ENCODE measurements at places on chromosomes 1 and 21.

- DNase-seq, result no peak
Observed at GRCh38 chr1:43605766-43606165, 44.2 kb upstream of the KDM4A start.

DNA sequence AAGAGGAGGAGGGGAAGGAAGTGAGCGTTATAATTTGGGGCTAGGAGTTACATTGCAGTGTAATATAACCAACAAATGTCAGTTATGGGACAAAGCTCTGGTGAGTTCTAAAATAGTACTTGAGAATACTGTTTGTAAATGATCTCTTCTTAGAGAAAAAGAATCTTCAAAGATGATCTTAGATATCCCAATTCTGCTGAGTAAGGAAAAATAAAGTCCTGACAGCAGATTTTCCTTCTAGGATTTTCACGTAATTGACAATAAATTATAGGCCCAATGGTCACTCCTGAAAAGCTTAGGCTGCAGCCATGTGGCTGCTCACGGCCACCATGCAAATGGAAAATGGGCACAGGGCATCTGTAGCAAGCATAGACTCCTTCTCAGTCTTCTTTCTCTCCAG lies 241.6 kb downstream of the SIPA1L2 start:
- DNase-seq, result no peak

GRCh38 chr1:93770640-93771039 lies 89.0 kb upstream of the BCAR3 start:
- DNase-seq, result no peak

DNA sequence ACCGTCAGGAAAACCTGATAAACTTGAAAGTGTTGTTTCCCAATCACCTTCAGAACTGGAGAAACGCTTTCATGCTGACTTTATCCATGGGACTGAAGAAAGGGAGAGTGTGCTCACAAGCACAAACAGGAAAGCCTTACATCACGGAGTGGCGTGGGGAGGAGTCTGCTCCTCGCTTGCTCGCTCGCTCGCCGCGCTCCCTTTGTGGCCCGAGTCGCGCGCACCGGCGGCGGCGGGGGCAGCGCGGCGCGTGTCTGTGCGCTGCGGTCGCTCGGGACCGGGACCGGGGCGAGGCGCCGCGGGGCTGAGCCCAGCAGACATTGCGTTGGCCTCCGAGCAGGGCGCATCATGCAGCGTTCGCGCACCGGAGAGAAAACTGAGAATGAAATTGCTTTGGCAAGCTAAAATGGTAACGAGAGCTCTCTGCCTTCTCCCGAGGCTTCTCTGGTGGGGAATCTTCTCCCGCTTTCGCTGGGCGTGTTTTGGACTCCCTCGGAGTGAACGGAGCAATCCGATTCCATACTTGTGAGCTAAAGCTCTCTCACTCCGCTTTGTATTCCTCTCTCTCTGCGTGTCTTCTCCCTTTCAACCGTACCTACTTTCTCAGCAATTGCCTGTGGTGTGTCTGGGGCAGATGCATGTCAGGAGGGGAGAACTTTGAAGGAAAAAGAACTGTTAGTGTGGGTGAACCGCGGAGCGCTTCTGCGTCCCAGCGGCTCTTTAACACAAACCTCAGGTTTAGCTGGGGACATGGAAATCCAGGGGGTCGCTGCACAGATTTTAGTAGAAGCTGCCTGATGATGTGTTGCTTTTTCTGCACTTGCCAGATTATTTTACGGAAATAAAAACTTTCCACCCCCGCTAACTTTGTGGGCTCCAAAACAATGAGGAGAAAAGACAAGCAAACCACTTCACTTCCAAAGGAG lies at the start of gene RGL1:
RGL1 (plus strand) TSS at position 205 of the 926 bp plus-strand sequence; CDS start at position 383, 178 bp downstream.
- no peak for DNase-seq

DNA sequence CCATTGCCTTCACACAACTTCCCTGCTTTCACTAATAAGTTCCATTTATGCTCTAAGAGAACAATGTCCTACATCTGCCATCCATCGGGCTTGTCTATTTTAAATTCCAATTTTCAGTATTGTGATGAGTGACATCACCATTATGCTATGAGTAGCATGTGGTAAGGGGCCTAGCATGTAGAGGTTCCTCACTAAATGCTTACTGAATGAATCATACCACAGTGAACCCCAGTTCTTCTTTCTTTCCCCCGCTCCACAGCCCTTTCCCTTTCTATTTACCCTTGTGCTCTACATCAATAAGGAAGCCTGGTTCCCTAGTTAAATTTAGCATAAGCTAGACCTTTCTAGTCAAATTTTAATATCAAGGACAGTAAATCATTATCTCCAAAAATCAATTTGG lies 195.0 kb upstream of the RGS18 start:
- no peak for DNase-seq

Data from activated CD8-positive, alpha-beta memory T cell treated with anti-CD3 and anti-CD28 coated beads for 1 hour (primary cell).